ENCODE measurements at places on chromosomes 1 and 21.

DNA sequence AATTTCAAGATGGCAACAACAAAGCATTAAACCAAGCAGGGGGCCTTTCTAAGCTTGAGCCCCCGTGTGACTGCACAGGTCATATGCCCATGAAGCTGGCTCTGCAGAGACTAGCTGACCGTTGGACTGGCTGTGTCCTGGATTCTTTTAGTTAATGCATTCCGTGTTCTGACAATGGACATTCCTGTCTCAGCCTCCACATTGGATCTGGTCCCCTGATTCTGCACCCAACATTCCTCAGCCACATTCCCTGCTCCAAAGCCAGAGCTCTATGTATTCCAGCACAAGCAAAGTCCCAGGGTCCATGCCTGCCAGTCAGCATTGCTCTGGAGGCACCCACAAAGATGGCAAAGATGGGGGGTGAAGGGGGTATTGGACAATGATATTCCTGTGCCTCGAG, 5.1 kb upstream of the NAV1 start:
- DNase-seq: no peak

- DNase-seq: no peak
These were observed 29.4 kb downstream of the KCNJ6 start for GRCh38 chr21:37886726-37887299.

DNA sequence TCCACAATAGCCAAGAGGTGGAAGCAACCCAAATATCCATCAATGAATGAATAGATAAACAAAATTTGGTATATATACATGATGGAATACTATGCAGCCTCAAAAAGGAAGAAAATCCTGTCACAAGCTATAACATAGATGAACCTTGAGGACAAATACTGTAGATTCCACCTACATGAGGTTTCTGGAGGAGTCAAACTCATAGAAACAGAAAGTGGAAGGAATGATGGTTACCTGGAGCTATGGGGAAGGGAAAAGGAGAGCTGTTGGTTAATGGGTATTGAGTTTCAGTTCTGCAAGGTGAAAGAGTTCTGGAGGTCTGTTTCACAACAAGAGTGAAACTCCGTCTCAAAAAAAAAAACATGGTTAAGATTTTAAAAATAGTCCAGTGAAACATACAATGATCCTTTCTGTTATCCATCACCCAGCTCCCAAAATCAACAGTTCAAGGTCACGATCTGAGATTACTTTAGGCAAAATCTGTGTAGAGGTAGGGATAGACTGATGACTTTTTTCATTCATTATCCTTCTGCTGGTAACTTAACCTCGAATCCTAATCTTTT, 80.8 kb upstream of the HNRNPU start:
- DNase-seq: no peak

- no peak for DNase-seq
These were observed 53.2 kb upstream of the B3GALNT2 start for GRCh38 chr1:235557495-235557894.

GRCh38 chr1:221921936-221922335, 180.0 kb upstream of the DUSP10 start:
- no peak for DNase-seq

GRCh38 chr1:211632117-211632807, 43.2 kb downstream of the NEK2 start:
- no peak for DNase-seq

Data from kidney capillary endothelial cell (primary cell).